HEK293T (cell line): ENCODE measurements at places on chromosomes 1 and 21.

DNA sequence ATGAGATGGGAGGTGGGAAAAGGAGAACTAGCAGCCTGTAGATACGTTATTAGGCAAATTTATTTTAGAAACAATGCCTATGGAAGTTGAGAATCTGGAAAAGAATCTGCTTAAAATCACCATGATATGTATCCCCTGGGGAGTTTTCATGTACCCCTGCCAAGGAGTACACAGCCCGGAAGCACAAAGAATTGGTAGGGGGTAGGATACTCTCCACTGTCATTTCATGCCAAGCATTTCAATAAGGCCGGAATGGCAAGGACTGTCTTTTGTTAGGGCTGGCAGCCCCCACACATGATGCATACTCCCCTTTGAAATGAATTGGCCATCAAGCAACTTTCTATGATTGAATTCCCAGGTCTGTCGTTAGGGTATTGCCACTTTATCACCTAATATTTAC, 111.5 kb upstream of the APP start:
- no peak for DNase-seq

- DNase-seq, result no peak
Measured at GRCh38 chr1:105678334-105678733, 1378.1 kb upstream of the PRMT6 start.

- no peak for DNase-seq
Measured at GRCh38 chr1:216926720-216927510, 203.7 kb upstream of the ESRRG start.

DNA sequence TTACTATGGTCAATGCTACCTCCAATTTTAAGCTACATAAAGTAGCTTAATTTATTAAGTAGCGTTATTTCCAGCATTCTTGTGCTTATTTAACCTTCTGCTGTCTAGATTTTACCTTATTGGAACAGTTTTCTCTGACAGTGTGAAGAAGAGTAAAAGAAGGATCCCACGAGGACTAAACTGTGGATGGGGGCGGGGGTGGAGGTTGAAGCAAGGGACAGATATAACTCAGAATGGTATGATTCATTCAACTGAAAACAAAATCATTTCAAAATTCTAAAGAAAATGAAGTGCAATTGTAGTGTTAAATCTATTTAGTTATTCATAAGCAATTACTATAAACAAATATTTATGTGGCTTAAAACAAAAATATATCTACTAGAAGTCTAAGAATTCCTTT, 11.5 kb upstream of the VAV3 start:
- DNase-seq, result no peak

DNA sequence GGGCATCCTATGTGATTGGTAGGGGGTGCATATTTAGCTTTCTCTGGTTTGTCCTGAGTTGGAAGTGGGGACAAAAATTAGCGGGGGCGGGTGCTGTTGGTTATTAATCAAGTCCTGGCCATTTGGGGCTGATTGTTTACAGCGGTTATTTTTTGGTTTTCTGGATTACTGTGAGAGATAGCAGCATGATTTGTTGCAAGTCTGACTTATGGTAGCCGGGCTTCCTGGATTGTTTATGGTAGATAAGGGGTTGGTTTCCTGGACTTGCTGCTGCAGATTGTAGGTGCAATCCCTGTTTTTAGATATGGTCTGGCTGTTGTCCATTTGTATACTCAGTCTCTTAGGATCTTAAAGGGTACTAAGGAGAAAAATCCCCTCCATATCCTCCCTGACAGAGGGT, 12.1 kb upstream of the PROK1 start:
- DNase-seq, result no peak

DNA sequence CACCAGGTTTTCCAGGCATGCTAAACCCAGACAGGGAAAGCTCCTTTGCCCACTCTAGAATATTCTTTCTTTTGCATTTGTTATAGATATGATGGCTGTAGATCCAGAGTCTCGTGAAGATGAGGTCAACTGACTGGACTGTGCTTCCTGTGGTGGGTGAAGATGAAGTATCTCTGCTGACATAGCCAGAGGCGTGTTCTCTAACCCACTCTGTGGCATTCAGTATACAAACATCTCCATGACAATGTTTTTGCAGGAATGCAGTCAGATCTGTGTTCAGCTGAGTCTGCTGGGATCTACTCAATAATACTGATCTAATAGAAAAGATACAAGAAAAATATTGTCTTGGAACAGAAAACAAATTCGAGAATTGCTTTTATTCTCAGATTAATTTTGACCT, 11.3 kb downstream of the RWDD2B start:
- no peak for DNase-seq

GRCh38 chr1:80656014-80656636, 1144.6 kb upstream of the ADGRL2 start:
- DNase-seq, result peak; percentile 69

DNA sequence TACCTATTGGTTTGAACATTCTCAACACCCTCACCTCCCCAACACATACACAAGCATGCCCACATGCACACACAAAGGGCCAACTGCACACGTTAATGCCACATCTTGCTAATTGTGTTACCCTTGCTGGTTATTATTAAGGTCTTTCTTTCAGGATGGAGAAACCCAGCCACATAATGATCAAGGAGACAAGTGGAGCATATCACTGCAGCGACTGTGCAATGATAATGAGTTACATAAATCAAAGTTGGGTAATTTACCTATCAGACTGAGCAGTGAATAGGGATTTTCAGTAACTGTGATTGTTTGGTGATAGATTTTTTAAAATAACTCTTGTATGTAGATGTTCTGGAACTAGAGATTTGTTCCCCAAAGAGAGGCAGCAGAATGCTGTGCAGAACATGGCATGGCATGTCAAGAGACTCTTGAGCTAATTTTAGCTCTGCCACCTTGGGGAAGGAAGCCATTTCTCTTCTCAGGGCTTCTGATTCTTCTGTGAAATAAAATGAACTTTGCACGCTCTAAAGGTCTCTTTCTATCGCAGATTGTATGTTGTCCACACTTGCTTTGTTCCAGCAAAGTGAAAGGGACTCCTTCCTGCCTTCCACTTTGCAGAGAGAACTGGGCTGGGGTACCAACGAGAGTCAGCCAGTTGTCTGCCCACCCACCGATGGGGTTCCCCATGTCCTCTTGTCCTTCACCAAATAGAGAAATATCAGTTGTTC, 126.0 kb upstream of the CAMK1G start:
- DNase-seq, result no peak

- no peak for DNase-seq
Measured at GRCh38 chr1:171948511-171948910, 107.2 kb downstream of the DNM3 start.

DNA sequence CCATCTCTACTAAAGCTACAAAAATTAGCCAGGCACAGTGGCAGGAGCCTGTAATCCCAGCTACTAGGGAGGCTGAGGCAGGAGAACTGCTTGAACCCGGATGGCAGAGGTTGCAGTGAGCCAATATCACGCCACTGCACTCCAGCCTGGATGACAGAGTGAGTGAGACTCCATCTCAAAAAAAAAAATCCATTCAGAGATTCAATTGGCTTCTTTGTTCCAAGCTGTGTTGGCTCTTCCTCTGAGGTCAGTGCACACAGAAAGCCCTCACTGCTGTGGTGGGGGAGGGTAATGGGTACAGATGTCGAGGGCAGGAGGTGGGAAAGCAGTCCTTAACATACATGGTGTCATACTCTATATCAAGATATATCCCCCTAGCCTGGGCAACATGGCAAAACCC, 14.7 kb downstream of the TIE1 start:
- no peak for DNase-seq

GRCh38 chr1:65141394-65141793, 6.6 kb upstream of the AK4 start:
- DNase-seq, result no peak
